Right atrium auricular region (tissue), 2 donors: ENCODE measurements at places on chromosomes 7 and 10. TPM values are rescaled to one million over a fixed set of nuclear protein-coding genes. Genes with fewer than 3 reads are reported as not detected.
A peak's percentile ranks its signal among the peaks of the same experiment; 100 is the strongest.

- H3K27me3 ChIP-seq, result no peaks in the 10 kb centered on the region
- peak overlapping the region; percentile 74 for H3K27ac ChIP-seq
- peaks cover 27% of the 10 kb centered on the region for H3K4me1 ChIP-seq
- H3K4me3 ChIP-seq, result no peak overlapping the region
- peak; percentile 89 for DNase-seq
Observed at GRCh38 chr10:5291501-5292195, 73.1 kb upstream of the UCN3 start.

DNA sequence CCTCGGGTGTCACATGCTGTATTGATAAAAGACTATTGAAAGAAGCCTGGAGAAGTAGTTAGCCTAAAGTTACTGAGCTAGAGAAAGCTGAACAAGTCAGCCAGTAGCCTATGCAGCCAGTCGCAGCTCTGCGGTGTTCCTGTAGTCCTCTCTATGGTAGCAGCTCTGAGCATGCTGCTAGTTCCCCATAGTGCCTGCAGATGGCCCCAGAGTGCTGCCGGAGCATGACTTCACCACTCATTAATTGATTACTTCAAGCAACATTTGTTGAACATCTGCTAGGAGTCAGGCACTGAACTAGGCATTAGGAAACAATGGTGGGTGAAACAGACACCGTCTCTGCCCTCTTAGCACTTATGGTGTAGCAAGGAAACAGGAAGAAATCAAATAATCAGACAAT is 422.7 kb downstream of the SORCS3 start:
- DNase-seq, result no peak
- H3K4me3 ChIP-seq, result no peak overlapping the region
- no peaks in the 10 kb centered on the region for H3K36me3 ChIP-seq
- H3K4me1 ChIP-seq, result no peaks in the 10 kb centered on the region
- H3K27me3 ChIP-seq, result no peaks in the 10 kb centered on the region

GRCh38 chr7:128192497-128193142 is 48.5 kb upstream of the LEP start:
- no peaks in the 10 kb centered on the region for H3K4me1 ChIP-seq
- no peak for DNase-seq
- H3K36me3 ChIP-seq, result no peaks in the 10 kb centered on the region
- H3K4me3 ChIP-seq, result no peak overlapping the region
- no peaks in the 10 kb centered on the region for H3K27me3 ChIP-seq

- H3K27ac ChIP-seq, result no peak overlapping the region
- no peak for DNase-seq
- H3K36me3 ChIP-seq, result no peaks in the 10 kb centered on the region
- H3K27me3 ChIP-seq, result no peaks in the 10 kb centered on the region
Observed at GRCh38 chr7:20892776-20893175, 106.1 kb upstream of the SP8 start.

GRCh38 chr7:15489383-15489782 is 72.4 kb downstream of the AGMO start:
- H3K4me1 ChIP-seq, result no peaks in the 10 kb centered on the region
- H3K36me3 ChIP-seq, result no peaks in the 10 kb centered on the region
- no peak overlapping the region for H3K27ac ChIP-seq
- no peaks in the 10 kb centered on the region for H3K27me3 ChIP-seq
- H3K4me3 ChIP-seq, result no peak overlapping the region
- DNase-seq, result no peak

- H3K27me3 ChIP-seq, result no peaks in the 10 kb centered on the region
- peak overlapping the region; percentile 35 for H3K27ac ChIP-seq
- no peak for DNase-seq
- H3K4me3 ChIP-seq, result no peak overlapping the region
- H3K4me1 ChIP-seq, result no peaks in the 10 kb centered on the region
Observed at GRCh38 chr7:151608031-151608551, 88.4 kb upstream of the RHEB start.

GRCh38 chr7:159060440-159060839 is 84.2 kb downstream of the VIPR2 start:
- no peak overlapping the region for H3K27ac ChIP-seq
- no peaks in the 10 kb centered on the region for H3K36me3 ChIP-seq

- peak; percentile 52 for DNase-seq
- H3K36me3 ChIP-seq, result no peaks in the 10 kb centered on the region
- no peak overlapping the region for H3K27ac ChIP-seq
- H3K27me3 ChIP-seq, result no peaks in the 10 kb centered on the region
- H3K4me1 ChIP-seq, result no peaks in the 10 kb centered on the region
Observed at GRCh38 chr10:44417761-44418160, 32.9 kb upstream of the CXCL12 start.

GRCh38 chr10:9786101-9786500 is 1231.6 kb upstream of the CELF2 start:
- no peak overlapping the region for H3K4me3 ChIP-seq
- DNase-seq, result no peak
- H3K36me3 ChIP-seq, result no peaks in the 10 kb centered on the region
- H3K27me3 ChIP-seq, result no peaks in the 10 kb centered on the region
- H3K4me1 ChIP-seq, result no peaks in the 10 kb centered on the region
- H3K27ac ChIP-seq, result no peak overlapping the region

- H3K27me3 ChIP-seq, result no peaks in the 10 kb centered on the region
- H3K36me3 ChIP-seq, result no peaks in the 10 kb centered on the region
- no peak overlapping the region for H3K4me3 ChIP-seq
- H3K4me1 ChIP-seq, result no peaks in the 10 kb centered on the region
Observed at GRCh38 chr10:130935128-130935439, 376.4 kb downstream of the TCERG1L start.

GRCh38 chr7:91655656-91656055 is 224.8 kb downstream of the MTERF1 start:
- no peaks in the 10 kb centered on the region for H3K36me3 ChIP-seq
- H3K4me3 ChIP-seq, result no peak overlapping the region
- no peaks in the 10 kb centered on the region for H3K4me1 ChIP-seq
- DNase-seq, result no peak

- no peaks in the 10 kb centered on the region for H3K36me3 ChIP-seq
- H3K4me1 ChIP-seq, result peaks cover 64% of the 10 kb centered on the region
- H3K4me3 ChIP-seq, result no peak overlapping the region
- no peak for DNase-seq
Observed at GRCh38 chr7:100544386-100544785, 5.4 kb downstream of the AGFG2 start.

DNA sequence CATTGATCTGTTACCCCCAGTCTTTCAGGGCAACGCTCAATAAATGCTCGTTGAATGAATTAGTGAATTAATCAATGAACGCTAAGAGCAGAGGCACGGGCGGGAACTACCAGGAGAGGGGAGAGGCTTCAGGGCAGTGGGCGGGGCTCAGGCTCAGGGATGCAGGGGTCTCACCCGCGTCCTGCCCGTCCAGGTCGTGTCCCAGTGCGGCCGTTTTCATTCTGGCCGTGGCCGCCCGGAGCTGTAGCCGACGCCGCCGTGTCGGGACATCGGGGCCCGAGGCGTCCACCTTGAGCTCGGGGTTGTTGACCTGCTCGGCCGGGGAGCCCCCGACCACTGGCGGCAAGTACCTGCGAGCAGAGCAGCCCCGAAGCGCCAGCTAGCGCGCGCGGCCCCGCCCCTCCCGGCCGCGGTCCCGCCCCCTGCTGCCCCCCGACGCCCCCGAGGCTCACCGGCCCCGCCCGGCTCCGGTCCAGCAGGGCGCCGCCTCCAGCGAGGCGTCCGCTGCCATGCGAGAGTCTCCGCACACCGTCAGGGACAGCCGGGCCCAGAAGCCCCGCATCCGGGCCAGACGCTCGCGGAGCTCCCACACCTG is 2.8 kb upstream of the GAL3ST4 start:
- no peaks in the 10 kb centered on the region for H3K4me1 ChIP-seq
- H3K36me3 ChIP-seq, result no peaks in the 10 kb centered on the region
- H3K27ac ChIP-seq, result no peak overlapping the region

DNA sequence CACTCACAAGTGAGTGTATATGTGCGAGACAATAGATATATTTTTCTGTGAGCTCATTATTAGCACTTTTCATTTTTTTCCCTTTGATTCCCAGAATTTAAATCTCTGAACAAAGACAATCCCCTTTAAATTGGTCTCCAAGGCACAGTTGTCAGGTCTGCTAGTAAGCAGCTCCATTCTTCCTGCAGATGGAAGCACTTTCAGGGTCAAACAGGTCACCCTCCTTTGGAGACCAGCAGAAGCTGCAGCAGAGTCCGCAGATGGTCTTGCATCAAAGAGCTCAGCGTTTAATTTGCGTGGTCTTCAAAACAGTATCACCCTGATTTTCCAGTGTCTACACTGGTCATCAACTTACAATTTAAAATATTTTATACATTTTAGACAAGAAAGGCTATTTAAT is 543.8 kb downstream of the ARL4A start:
- no peak overlapping the region for H3K4me3 ChIP-seq
- DNase-seq, result no peak
- no peak overlapping the region for H3K27ac ChIP-seq
- H3K36me3 ChIP-seq, result no peaks in the 10 kb centered on the region

DNA sequence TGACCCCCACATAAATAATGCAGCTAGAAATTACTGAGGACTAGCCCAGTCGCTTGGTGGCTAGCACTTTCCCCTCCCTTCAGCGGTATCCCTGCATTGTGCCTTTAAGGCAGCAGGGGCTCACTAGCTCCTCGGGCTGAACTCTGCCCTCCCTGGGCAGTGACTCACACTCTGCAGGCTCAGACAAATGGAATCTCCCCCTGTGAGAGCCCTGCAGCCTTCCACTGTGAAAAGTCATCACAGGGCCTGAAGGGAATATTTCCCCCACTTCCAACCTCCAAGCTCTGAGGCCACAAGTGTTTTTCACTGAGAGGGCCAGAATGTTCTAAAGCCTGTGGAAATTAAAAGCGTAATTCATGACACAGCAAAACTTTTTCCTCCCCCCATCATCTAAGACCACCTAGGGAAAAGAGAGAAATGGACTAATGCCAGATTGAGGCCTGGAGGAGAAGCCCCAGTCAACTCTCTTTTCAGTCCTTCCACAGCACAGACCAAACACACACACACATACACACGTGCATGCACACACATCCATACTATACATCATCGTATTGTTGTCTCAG is 93.6 kb upstream of the COL1A2 start:
- no peaks in the 10 kb centered on the region for H3K4me1 ChIP-seq
- H3K36me3 ChIP-seq, result no peaks in the 10 kb centered on the region
- H3K27ac ChIP-seq, result peak overlapping the region; percentile 63
- H3K27me3 ChIP-seq, result no peaks in the 10 kb centered on the region
- no peak overlapping the region for H3K4me3 ChIP-seq
- DNase-seq, result peak; percentile 85

DNA sequence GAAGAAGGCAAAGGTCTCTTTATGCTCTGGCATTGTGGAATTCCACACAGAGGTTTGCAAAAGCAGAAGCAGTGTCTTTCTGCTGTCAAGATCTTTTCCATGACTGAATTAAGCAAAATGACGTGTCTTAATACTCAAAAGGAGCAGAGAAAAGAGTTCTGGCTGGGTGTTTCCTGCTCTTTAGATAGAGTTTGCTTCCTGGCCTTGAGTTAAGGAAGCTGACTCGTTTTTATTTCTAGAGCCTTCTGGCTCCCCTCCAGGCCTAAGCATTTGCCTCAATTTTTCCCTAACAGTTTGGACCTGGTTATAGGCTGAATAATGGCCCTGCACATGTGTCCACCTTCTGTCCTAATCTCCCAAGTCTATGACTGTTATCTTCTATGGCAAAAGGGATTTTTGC is 21.6 kb downstream of the TAS2R41 start:
- no peak overlapping the region for H3K4me3 ChIP-seq
- no peaks in the 10 kb centered on the region for H3K27me3 ChIP-seq
- no peaks in the 10 kb centered on the region for H3K36me3 ChIP-seq
- peaks cover 17% of the 10 kb centered on the region for H3K4me1 ChIP-seq

- H3K4me1 ChIP-seq, result peaks cover 27% of the 10 kb centered on the region
- no peak overlapping the region for H3K27ac ChIP-seq
- no peak overlapping the region for H3K4me3 ChIP-seq
- no peak for DNase-seq
- H3K27me3 ChIP-seq, result no peaks in the 10 kb centered on the region
Observed at GRCh38 chr10:43854007-43854406, 205.3 kb upstream of the ZNF32 start.

DNA sequence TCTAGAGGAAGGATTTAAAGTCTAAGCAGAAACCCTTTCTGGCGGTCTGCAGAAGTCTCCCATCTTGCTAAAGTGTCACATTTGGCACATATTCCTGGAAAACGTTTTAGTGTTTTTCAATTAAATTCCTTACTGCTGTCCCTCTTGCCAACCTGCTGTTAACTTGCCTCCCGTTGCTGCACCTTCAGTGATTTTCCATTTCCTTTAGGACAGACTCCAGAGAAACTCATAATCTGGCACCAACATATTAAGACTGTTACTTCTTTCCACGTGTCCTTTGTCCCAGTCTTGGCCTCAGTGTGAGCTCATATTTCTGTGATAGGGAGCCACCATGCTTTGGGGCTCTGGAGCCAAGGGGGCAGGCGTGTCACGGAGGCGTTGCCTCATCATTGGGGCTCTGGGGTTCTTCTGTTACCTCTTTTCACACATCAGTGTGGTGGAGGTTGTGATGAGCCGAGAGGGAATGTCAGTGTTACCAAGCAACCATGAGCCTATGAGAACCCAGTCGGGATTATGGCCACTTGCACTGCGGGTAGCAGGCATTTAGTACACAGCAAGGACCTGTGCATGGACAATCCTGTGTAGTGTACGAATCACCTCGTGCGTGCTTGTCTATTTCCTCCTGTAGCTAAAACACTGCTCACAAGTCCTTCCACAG is 26.0 kb upstream of the ZNF32 start:
- H3K4me3 ChIP-seq, result no peak overlapping the region
- H3K4me1 ChIP-seq, result peaks cover 17% of the 10 kb centered on the region
- H3K27me3 ChIP-seq, result no peaks in the 10 kb centered on the region
- DNase-seq, result no peak

DNA sequence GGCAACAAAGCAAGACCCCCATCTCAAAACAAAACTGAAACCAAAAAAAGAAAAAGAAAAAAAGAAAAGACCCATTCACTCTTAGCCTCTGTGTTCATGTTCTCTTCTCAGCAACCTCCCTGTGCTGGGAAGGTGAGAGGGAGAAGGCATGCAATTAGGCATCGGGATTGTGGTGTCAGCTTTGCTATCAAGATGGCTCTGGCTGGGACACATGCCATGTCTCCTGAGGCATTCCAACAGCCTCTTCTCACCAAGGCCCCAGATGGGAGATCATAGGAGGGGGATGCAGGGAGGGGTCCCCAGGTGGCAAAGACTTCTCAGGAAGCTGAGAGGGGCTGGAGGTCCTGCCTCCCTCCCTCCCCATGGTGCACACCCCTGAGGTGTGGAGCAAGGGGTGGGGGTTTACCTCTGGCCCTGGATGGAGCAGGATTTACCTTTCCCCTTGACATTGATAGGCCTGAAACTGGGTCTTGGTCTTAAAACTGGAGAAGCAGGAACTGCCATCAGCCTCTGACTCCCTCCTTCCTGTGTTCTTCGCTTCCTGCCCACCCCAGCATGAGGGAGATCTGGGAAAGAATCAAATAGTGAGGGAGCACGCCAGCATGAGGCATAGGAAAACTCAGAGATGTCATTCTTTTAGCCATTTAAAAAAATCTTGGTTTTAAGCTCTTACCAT is 96.2 kb upstream of the DUSP5 start:
- H3K27ac ChIP-seq, result no peak overlapping the region
- DNase-seq, result no peak
- no peaks in the 10 kb centered on the region for H3K27me3 ChIP-seq
- no peaks in the 10 kb centered on the region for H3K36me3 ChIP-seq

The ZNF488 gene
- total RNA-seq, result not detected

The GFRA1 gene
- total RNA-seq, result 18.7 TPM

The TAS2R3 gene
- not detected for total RNA-seq

The DOCK4 gene
- 17.8 TPM for total RNA-seq

The ANKRD1 gene
- total RNA-seq, result 8,672 TPM

The OPN4 gene
- 0.19 TPM for total RNA-seq

The PRF1 gene
- 1.1 TPM for total RNA-seq

The CPED1 gene
- 19.0 TPM for total RNA-seq

The WNT2 gene
- total RNA-seq, result 6.5 TPM

The DRGX gene
- not detected for total RNA-seq
